ENCODE measurements at places on chromosomes 5 and 9. TPM values are rescaled to one million over a fixed set of nuclear protein-coding genes. Genes with fewer than 3 reads are reported as not detected.

The NOXA1 gene
- total RNA-seq = 2.0 TPM

The MSX2 gene
- total RNA-seq = 1.1 TPM

The CYLC2 gene
- not detected for total RNA-seq

The C9orf153 gene
- total RNA-seq = 0.28 TPM

The ESM1 gene
- total RNA-seq = not detected

The ANXA2R gene
- total RNA-seq = 4.7 TPM

The CHSY3 gene
- total RNA-seq = 5.8 TPM

The KIF4B gene
- total RNA-seq = not detected

The CLIC3 gene
- 3.8 TPM for total RNA-seq

The SPATA31E1 gene
- not detected for total RNA-seq

The HAVCR2 gene
- 8.4 TPM for total RNA-seq

The NEURL1B gene
- total RNA-seq = 38.6 TPM

The NTRK2 gene
- total RNA-seq = 43.8 TPM

The SAXO1 gene
- 0.05 TPM for total RNA-seq

The GMCL2 gene
- total RNA-seq = not detected

Measured in posterior vena cava (tissue), 2 donors.